CD8-positive, alpha-beta memory T cell (primary cell): ENCODE measurements at places on chromosomes 5 and 9. TPM values are rescaled to one million over a fixed set of nuclear protein-coding genes. Genes with fewer than 3 reads are reported as not detected.

The NEUROG1 gene
- total RNA-seq = not detected

GRCh38 chr5:151707567-151707966 lies 20.9 kb upstream of the SPARC start:
- H3K27ac ChIP-seq = no peak overlapping the region
- H3K36me3 ChIP-seq = no peaks in the 10 kb centered on the region
- H3K4me1 ChIP-seq = no peaks in the 10 kb centered on the region
- H3K27me3 ChIP-seq = no peaks in the 10 kb centered on the region

- H3K4me1 ChIP-seq = peaks cover 4% of the 10 kb centered on the region
- no peak overlapping the region for H3K4me3 ChIP-seq
- H3K36me3 ChIP-seq = no peaks in the 10 kb centered on the region
- no peak for DNase-seq
- no peak overlapping the region for H3K27ac ChIP-seq
- peaks cover 8% of the 10 kb centered on the region for H3K27me3 ChIP-seq
These were observed 10.8 kb upstream of the BARX1 start for GRCh38 chr9:93965830-93966577.

The FOXD4L5 gene
- total RNA-seq = 0.09 TPM

DNA sequence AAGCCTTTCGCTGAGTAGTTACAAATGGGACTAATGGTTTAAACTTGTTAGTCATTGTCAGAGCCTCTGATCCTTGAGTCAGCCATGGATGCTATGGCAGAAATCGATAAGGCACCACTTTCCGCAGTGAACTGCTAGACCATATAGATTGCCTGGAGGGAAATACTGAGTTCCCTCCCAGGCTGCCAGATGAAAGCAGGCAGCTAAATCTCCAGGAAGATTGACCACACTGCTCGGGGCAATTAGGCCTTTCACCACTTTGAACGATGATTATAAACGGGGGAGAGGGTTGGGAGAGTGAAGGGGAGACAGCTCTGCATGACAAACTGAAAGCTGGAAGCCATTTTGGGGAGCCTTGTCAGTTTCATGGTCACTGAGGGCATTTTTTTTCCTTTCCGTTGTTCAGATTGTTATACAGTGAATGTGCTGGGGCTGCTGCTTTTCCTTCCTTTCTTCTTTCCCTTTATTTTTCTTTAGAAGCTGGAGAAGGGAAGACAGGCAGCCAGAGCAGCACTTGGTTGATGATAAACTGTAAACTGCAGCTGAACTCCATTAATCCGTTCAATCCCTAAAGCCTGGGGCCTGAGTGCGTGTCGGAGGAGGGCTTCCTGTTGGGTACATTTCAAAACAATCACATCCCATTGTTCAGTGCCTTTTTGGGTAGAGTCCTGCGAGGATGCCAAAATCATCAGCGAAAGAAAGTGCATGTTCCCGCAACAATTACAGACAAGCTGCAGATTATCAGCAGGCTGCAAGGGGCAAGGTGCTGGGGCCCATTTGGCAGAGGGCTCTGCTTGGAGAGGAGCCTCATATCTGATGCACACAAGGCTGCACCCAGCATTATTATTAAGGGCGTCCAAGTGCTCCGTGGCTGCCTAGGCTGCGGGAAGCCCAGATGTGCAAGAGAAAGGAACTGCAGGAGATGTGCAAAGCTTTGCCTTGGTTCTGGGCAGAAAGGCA lies 308.4 kb downstream of the PSAT1 start:
- no peaks in the 10 kb centered on the region for H3K4me1 ChIP-seq
- no peak overlapping the region for H3K4me3 ChIP-seq
- H3K36me3 ChIP-seq = no peaks in the 10 kb centered on the region

GRCh38 chr5:171494452-171495121 lies 75.1 kb downstream of the FGF18 start:
- DNase-seq = no peak
- H3K36me3 ChIP-seq = no peaks in the 10 kb centered on the region
- H3K27me3 ChIP-seq = no peaks in the 10 kb centered on the region
- H3K4me1 ChIP-seq = no peaks in the 10 kb centered on the region

The WNK2 gene
- total RNA-seq = 0.55 TPM

The CARD9 gene
- 1.5 TPM for total RNA-seq

The ANXA2R gene
- total RNA-seq = 6.0 TPM
